Stomach (tissue), 19 donors: ENCODE measurements at places on chromosomes 3 and 15. TPM values are rescaled to one million over a fixed set of nuclear protein-coding genes. Genes with fewer than 3 reads are reported as not detected.

The STIMATE gene
- total RNA-seq = 20.9 TPM

DNA sequence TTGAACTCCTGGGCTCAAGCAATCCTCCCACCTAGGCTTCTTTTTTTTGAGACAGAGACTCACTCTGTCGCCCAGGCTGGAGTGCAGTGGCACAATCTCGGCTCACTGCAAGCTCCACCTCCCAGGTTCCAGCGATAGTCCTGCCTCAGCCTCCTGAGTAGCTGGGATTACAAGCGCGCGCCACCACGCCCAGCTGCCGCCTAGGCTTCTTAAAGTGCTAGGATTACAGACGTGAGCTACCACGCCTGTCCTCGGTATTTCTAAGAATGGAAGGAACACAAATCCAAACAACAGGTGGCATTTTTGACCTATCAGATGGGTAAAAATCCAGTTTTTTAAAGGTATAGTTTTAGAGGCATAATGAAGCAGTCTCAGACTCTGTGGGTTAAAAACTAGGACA, 113.8 kb downstream of the ANP32A start:
- no peak overlapping the region for H3K4me3 ChIP-seq
- no peak for DNase-seq
- peaks cover 7% of the 10 kb centered on the region for H3K36me3 ChIP-seq
- no peaks in the 10 kb centered on the region for H3K4me1 ChIP-seq
- no peak overlapping the region for H3K27ac ChIP-seq

DNA sequence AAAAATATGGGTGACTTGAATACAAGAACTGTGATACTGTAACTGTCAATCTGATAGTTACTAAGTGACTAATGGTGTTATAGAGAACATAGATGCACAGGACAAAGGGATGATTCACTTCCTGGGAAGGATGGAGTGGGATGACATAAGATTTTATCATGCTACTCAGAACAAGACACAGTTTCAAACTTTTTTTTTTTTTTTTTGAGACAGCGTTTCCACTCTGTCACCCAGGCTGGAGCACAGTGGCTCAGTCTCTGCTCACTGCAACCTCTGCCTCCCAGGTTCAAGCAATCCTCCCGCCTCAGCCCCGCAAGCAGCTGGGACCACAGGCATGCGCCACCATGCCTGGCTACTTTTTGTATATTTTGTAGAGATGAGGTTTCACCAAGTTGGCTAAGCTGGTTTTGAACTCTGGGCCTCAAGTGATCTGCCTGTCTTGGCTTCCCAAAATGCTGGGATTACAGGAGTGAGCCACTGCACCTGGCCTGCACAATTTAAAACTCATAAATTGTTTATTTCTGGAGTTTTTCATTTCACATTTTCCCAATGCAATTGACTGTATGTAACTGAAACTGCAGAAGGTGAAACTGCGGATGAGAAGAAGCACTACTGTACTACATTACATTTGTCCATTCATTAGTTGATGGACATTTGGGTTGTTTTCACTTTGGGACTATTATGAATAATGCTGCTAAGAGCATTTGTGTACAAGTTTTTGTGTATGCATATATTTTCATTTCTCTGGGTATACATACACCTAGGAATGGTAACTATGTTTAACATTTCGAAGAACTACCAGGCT, 40.6 kb downstream of the ADIPOQ start:
- no peaks in the 10 kb centered on the region for H3K4me1 ChIP-seq
- H3K36me3 ChIP-seq = no peaks in the 10 kb centered on the region
- no peak overlapping the region for H3K27ac ChIP-seq
- H3K27me3 ChIP-seq = no peaks in the 10 kb centered on the region
- DNase-seq = no peak

DNA sequence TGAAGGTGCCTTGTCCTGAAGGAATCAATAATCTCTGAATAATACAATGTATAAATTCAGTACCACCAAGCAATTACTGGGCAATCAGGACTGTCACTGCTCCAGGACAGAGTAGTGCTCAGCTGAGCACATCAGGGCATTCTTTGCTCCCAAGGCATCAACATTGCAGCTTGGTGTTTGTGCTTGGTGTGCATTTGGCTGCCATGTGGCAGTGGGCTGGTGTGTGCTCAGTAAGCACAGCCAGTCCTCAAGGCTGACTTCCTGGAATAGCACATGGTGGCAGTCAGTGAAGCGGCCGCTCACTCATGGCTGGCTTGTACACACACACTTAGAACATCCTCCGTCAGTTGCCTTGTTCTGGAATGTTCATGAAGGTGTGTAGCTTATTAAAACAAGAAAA, 217.0 kb downstream of the EPHB1 start:
- DNase-seq = no peak
- H3K27ac ChIP-seq = no peak overlapping the region
- H3K36me3 ChIP-seq = no peaks in the 10 kb centered on the region
- no peaks in the 10 kb centered on the region for H3K27me3 ChIP-seq
- no peaks in the 10 kb centered on the region for H3K4me1 ChIP-seq

- H3K36me3 ChIP-seq = no peaks in the 10 kb centered on the region
- no peaks in the 10 kb centered on the region for H3K4me1 ChIP-seq
- H3K27me3 ChIP-seq = peaks cover 94% of the 10 kb centered on the region
- no peak overlapping the region for H3K4me3 ChIP-seq
Observed at GRCh38 chr15:98583771-98584430, 64.4 kb upstream of the IGF1R start.

DNA sequence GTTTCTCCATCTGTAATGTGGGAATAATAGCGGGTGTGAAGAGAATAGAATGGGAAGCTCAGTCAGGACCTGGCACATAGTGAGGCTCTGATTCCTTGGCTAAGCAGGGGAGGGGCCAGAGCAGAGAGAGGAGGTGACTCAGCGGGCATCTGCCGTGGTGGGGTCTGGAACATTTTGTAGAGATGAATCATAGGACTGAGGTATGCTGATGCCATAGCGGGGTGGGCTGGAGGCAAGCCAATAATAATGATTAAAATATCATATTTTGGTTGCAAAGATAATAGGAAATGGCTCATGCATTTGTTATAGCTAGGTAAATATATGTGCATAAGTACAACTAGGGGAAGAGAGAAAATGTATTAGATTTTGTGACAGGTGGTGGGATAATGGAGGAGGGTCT, 11.2 kb downstream of the TGM4 start:
- no peak for DNase-seq
- no peaks in the 10 kb centered on the region for H3K4me1 ChIP-seq
- H3K36me3 ChIP-seq = no peaks in the 10 kb centered on the region
- no peak overlapping the region for H3K4me3 ChIP-seq
- H3K27me3 ChIP-seq = peaks cover 23% of the 10 kb centered on the region
- H3K27ac ChIP-seq = no peak overlapping the region

The IQSEC1 gene
- 46.9 TPM for total RNA-seq

The C3orf70 gene
- total RNA-seq = 16.2 TPM

The TGM4 gene
- total RNA-seq = not detected

- DNase-seq = no peak
- H3K36me3 ChIP-seq = no peaks in the 10 kb centered on the region
- no peak overlapping the region for H3K27ac ChIP-seq
- no peaks in the 10 kb centered on the region for H3K4me1 ChIP-seq
Observed at GRCh38 chr15:44145495-44145894, 49.6 kb downstream of the FRMD5 start.

- H3K4me1 ChIP-seq = no peaks in the 10 kb centered on the region
- H3K27ac ChIP-seq = no peak overlapping the region
- H3K27me3 ChIP-seq = no peaks in the 10 kb centered on the region
- no peaks in the 10 kb centered on the region for H3K36me3 ChIP-seq
Observed at GRCh38 chr3:77081240-77081661, 41.4 kb downstream of the ROBO2 start.

DNA sequence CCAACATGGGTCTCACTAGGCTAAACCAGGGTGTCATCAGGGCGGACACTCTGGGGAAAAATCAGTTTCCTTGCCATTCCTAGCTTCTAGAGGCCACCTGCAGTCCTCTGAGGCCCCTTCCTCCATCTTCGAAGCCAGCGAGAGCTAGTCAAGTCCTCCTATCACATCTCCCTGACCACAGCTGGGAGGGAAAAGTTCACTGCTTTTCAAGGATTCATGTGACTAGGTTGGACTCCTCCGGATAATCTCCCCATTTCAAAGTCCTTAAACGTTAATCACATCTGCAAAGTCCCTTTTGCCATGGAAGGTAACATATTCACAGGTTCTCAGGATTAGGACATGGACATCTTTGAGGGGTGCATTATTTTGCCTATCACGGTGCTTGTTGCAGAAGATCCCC, 35.9 kb upstream of the MAP3K13 start:
- DNase-seq = no peak
- H3K27ac ChIP-seq = peak overlapping the region; percentile 86
- no peaks in the 10 kb centered on the region for H3K36me3 ChIP-seq
- no peaks in the 10 kb centered on the region for H3K27me3 ChIP-seq
- no peaks in the 10 kb centered on the region for H3K4me1 ChIP-seq

The SLC12A1 gene
- not detected for total RNA-seq

- H3K27ac ChIP-seq = no peak overlapping the region
- no peaks in the 10 kb centered on the region for H3K4me1 ChIP-seq
- no peaks in the 10 kb centered on the region for H3K36me3 ChIP-seq
Observed at GRCh38 chr3:71944482-71945065, 159.6 kb upstream of the PROK2 start.

DNA sequence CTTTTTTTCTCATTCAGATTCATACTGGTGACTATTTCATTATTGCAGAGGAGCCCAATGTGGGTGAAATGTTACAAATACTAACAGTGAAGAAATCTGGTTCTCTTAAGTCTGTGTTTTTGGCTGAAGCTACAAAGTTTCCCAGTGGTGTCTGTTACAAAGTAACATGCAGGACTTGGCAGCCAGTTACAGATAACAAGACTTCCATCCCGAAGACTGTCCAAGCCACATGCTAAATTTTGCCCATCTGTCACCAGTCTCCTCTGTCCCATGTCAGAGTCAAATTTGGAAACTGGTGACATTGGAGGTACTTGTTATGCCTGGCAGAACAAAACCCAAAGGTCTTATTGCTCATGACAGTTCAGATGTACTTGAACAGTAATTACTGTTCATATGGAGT, 269.2 kb upstream of the GOLIM4 start:
- no peaks in the 10 kb centered on the region for H3K36me3 ChIP-seq
- H3K27me3 ChIP-seq = no peaks in the 10 kb centered on the region
- no peak overlapping the region for H3K4me3 ChIP-seq
- H3K27ac ChIP-seq = no peak overlapping the region

DNA sequence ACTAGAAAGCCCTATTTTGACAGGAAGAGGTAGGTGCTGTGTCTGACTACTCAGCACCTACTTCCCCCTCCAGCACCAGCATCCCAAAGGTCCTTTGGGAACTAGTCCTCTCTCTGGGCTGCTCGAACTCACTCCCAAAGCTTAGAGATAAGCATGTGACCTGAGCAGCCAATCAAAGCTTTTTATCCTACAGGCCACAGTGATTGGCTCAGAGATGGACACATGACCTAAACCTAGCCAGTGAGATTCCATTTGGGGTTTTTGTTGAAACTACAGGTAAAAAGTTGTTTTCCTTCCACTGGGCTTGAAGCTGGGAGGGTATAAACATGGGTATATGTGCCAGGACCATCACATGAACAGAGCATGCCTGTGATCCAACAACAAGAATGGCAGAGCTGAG, 186.5 kb upstream of the PPP2R3A start:
- no peaks in the 10 kb centered on the region for H3K27me3 ChIP-seq
- no peak for DNase-seq
- H3K4me1 ChIP-seq = no peaks in the 10 kb centered on the region
- H3K4me3 ChIP-seq = no peak overlapping the region
- H3K36me3 ChIP-seq = no peaks in the 10 kb centered on the region
- H3K27ac ChIP-seq = no peak overlapping the region

GRCh38 chr3:139106013-139106932, 61.6 kb upstream of the PRR23C start:
- H3K27me3 ChIP-seq = peaks cover 2% of the 10 kb centered on the region
- no peak overlapping the region for H3K4me3 ChIP-seq
- H3K27ac ChIP-seq = no peak overlapping the region
- H3K4me1 ChIP-seq = no peaks in the 10 kb centered on the region
- DNase-seq = no peak

DNA sequence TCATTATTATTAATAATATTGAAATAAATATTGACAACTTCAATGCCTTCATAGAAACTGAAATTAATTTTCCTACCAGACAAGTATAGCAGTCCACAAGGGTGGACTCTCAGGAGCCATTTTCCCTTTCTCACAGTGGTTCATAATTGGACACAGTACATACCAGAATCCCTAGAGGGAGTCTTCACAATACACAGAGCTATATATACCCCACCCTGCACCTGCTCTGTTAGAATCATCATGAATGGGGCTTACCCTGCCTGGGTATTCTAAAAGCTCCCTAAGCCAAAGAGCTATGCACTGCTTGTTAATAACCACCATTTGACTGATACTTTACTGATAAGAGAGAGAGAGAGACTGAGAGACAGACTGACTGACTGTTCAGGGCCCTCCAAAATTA, 134.9 kb downstream of the FEZF2 start:
- H3K27ac ChIP-seq = no peak overlapping the region
- no peak overlapping the region for H3K4me3 ChIP-seq
- H3K4me1 ChIP-seq = no peaks in the 10 kb centered on the region

- no peaks in the 10 kb centered on the region for H3K27me3 ChIP-seq
- no peak for DNase-seq
- peak overlapping the region; percentile 7 for H3K27ac ChIP-seq
- peaks cover 19% of the 10 kb centered on the region for H3K4me1 ChIP-seq
- H3K36me3 ChIP-seq = no peaks in the 10 kb centered on the region
Observed at GRCh38 chr3:169509359-169509758, 154.2 kb downstream of the MECOM start.

DNA sequence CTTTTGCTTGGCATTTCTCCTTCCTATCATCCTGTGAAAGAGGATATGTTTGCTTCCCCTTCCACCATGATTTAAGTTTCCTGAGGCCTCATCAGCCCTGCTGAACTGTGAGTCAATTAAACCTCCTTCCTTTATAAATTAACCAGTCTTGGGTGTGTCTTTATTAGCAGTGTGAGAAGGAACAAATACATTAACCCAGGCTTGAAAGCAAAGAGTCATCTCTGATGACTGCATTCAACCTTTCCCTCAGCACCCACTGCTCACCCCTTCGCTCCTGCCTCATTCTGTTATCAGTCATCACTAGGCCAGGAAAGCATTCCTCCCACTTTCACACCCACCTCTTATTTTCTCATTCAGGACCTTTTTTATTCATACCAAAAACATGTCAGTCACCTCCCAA, 59.6 kb upstream of the CASR start:
- H3K27ac ChIP-seq = no peak overlapping the region
- no peak for DNase-seq
- no peak overlapping the region for H3K4me3 ChIP-seq
- no peaks in the 10 kb centered on the region for H3K27me3 ChIP-seq

GRCh38 chr15:31304751-31305365, 21.8 kb upstream of the KLF13 start:
- no peaks in the 10 kb centered on the region for H3K36me3 ChIP-seq
- H3K4me1 ChIP-seq = peaks cover 37% of the 10 kb centered on the region
- no peak overlapping the region for H3K4me3 ChIP-seq
- peak; percentile 76 for DNase-seq

The FSIP1 gene
- 141 TPM for total RNA-seq
